ENCODE measurements at places on chromosomes 5 and 9.

DNA sequence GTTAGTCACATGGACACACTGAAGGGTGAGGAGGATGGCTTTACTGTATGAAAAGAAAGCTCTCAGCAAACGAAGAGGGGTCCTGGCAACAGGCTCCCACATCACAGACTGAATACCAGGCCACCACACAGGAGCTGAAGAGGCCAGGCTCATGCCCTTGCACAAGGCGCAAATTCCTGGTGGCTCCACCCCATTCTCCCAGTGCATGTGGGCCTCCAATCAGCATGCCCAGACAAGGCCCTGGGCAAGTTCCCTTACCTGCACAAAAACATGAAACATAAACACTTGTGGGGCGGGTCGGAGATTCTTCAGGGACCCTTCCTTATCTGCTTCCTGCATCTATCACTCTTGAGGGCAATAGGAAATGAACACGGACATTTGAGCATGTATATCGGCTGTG is 935.8 kb upstream of the EDIL3 start:
- no peak for DNase-seq

DNA sequence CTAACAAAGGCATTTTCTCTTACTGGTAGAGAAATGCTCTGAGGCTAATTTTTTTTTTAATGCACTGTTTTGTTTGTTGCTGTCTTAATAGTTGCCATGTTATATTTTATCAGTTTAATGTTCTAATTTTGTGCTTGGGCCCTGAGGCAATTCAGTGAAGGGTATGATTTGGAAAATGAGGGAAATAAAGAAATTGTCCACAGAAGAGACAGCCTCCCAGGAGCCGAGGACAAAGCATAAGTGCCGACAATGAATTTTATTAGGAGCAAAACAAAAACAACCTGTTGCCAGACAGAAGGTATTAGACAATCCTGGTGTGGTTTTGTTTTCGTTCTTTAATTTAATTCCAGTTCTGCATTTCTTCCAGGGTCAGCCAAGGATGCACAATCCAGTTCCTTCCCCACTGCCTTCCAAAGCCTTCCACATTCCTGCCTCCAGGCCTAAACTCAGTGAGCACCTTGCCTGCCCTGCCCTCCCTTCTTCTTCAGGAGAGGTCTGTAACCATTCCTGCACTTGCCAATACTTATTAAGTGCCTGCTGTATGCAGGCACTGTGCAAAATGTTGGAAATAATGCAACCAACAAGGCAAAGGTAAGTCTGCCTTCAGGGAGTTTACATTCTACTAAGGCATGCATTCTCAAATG is 4.3 kb upstream of the TCOF1 start:
- DNase-seq, result no peak

- no peak for DNase-seq
Observed at GRCh38 chr5:155434681-155435080, 421.1 kb downstream of the KIF4B start.

DNA sequence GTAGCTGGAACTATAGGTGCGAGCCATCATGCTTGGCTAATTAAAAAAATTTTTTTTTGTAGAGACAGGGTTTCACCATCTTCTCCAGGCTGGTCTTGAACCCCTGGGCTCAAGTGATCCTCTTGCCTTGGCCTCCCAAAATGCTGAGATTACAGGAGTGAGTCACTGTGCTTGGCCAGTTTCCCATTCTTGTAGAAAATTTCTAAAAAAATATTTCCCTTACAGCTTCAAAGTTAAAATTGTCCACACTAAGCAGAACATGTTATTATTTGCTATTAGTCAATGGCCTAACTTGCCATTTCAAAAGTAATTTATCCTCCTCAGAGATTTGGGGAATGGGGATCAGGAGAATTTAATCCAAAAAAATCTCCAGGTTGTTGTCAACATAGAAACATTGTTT is 40.1 kb downstream of the SLC38A9 start:
- DNase-seq, result no peak

DNA sequence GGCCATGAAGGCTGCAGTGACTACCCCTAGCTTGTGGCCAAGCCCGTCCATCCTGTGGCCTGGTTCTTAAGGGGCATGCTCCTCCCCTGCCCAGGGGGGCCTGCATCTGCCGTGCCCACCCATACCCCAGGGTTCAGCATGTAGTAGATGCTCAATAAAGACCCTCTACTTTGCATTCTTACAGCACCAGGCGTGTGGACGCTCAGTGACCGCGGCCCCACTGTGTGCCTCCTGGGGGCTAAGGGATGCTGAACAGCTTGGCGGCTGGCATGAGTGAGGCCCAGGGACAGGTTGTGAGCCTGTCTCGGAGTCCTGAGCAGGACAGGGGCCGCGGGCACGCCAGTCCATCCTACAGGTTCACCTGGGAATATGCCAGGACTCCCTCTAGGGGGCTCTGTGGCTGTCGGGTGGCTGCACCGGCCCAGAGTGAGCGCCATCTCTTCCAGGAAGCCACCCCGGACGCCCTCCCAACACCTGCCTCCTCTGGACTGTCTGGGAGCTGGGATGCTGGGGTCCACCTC is 9.1 kb downstream of the NOTCH1 start:
- no peak for DNase-seq

Data from cerebellar cortex (tissue), 1 donor.